ENCODE measurements at places on chromosomes 2 and 18.

GRCh38 chr18:42067518-42067917 lies 112.5 kb downstream of the PIK3C3 start:
- no peak for DNase-seq

- DNase-seq, result no peak
Measured at GRCh38 chr2:222238072-222238471, 60.7 kb downstream of the PAX3 start.

DNA sequence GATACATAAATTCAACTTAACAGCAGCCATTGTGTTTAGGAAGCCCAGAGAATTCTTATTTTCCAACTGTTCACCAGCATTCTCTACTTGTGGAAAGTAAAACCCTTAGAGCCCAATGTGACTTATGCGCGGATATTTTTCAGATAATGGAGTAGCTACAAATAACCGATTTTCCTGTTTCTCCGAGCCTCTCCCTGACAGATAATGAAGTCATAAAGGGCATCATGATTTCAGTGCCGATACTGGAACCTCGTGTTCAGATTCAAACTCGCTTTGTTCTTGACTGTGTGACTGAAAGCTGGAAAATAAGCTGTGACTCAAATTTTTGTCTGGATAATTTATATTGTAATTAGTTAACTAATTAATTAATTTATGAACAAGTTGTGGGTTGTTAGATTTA lies 228.2 kb downstream of the VAPA start:
- DNase-seq, result no peak

- DNase-seq, result no peak
Measured at GRCh38 chr2:134327367-134327766, 73.5 kb downstream of the MGAT5 start.

DNA sequence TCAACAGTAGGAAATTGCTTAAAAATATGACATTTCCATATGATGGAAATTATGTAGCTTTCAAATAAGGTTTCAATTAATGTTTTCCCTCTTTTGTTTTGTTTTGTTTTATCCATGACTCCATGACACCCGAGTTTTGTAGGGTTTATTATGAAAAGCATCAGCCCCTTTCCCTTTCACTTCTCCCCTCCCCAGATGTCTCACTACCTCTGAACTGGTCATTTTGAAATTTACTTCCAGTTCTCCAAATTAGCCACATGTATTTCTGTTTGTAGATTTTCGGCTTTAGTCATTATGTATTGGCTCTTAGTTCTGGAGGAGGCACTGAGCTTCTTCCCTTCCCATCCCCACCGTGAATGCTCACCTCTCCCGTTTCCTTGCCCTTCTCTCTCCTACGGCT lies 18.6 kb upstream of the VPS4B start:
- DNase-seq, result no peak

GRCh38 chr2:26945991-26946750 lies 24.3 kb upstream of the MAPRE3 start:
- DNase-seq, result no peak

DNA sequence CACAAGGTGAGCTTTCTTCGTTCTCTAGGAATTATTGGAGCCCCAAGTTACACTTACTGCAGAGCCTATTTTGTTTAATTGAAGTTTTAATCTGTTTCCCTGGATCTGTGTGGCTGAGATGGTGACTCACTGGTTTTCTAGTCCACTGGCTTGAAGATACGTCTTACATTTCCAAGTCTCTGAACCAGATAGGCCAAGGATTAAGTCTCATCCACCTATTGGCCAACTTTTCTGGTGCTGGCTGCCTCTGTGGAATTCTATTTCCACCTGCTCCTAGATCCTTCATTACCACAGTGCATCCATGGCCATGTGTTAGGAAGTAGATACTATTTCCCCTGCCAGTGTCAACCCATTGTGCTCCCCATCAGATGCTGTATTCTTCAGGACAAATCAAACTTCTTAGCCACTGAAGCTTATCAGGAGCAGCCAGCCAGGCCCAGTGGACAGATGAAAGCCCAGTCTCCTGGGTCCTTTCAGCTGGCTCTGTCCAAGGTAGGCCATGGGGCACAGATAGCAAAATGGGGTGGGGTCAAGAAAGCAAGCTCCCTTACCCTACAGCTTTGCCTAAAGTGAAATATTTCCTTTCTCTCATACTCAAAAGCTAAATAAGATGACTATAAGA lies 198.8 kb upstream of the TCF4 start:
- no peak for DNase-seq

GRCh38 chr2:130911482-130911881 lies 74.8 kb downstream of the ARHGEF4 start:
- no peak for DNase-seq

DNA sequence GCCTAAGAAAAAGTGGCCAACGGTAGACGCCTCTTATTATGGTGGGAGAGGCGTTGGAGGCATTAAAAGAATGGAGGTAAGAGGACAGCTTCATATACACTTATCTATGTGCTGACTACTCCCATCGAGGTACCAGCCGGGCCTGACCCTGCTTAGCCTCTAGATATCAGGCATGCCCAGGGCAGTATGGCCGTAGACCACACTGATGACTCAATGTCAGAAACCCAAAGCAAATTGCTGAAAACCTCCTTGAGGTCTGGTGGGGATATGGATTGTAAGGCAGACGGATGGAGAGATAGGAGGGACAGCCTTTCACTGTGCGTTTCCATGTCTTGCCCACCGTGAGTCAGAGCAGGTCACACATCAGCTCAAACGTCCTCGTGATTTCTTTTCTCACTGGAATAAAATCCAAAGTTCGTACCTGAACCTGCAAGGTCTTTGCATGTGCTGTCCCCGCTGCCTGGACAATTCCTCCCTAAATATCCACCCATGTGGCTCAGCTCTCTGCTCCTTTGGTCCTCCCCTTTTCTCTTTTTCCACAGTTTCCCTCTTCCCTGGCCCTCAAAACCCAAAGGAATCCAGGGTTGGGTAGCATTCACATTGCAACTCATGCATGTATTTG lies 168.9 kb downstream of the ANTXR1 start:
- no peak for DNase-seq

DNA sequence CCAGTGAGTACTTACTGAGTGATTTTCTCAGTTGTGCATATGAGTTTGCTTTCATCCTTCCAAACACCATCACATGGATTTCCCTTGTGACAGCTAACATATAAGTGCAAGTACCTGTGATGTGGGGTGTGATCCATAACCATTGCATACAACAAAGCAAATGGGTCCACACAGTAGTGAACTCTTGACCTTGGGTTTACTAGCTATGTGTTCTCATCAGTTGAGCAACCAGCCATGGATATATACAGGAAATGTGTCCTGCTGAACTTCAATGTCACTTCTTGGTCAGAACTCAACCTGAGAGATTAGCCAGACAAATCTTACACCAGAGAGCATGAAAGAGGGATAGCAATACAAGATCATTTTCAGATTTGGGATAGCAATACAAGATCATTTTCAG lies 420.9 kb upstream of the KCNH7 start:
- no peak for DNase-seq

DNA sequence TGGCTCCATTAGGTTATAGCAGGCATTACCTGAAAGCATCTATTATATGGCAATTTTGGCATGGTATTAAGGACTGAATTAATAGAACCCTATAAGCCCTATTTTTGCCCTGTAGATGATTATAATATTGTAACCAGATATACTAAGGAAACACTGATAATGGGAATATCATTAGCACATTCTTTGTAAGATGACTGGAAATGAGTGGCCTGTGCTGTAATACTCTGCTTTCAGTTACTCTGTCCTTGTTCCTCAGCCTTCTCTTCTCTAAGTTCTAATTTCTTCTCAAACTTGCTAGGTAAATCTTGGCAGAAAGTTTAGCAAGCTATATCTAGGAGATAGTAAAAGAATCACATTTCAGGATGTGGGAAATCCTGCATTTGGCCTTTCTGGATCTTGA lies 74.0 kb upstream of the ITPRID2 start:
- DNase-seq, result no peak

- no peak for DNase-seq
Measured at GRCh38 chr2:111052621-111053020, 68.1 kb upstream of the BCL2L11 start.

DNA sequence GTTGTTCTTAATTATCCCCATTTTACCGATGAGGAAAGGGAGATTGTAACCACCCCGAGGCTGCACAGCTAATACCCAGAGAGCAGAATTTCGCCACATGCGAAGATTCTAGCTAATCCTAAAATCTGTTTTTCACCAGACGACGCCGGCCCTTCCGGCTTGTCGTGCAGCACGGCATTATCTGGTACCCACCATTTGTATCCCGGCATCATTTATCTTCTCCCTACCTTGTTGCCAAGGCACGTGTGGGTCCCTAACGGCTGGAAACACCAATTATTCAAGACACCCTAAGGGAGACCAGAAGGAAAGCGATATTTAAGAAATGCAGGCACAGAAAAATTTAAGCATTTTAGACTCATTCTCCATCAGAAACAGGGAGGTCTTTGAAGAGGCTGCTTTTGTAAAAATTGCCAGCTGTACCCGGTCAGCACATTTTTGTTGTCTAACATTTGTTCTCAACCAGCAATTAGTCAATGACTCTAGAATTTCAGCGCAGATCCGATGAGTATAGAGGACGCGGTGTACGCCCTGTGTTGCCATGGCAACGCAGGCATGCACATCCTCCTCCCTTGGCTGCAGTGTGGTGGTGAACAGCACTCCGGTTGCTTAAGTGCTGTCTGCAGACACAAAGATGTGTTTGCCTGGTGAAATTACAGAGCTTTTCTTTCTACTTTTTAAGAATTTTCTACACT lies 111.6 kb downstream of the AGAP1 start:
- no peak for DNase-seq

DNA sequence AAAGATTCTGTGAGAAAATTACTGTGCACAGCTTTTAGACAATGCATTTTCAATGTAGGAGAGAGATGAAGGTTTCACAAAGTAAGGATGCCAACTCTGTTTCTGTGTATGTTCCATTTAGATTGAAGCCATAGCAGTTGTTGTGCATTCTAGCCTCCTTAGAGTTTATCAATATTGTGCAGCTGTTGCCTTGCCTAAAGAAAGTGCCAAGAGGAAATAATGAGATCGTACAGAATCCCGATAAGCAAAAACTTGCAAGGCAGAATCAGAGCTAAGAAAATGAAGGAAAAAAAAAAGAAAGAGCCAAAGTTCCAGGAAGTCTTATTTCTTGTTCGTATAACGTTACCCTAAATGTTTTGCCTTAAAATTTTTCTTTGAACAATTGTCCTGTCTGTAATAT lies 965.0 kb downstream of the DCDC2C start:
- no peak for DNase-seq

- no peak for DNase-seq
Measured at GRCh38 chr18:8947566-8947965, 154.9 kb upstream of the NDUFV2 start.

- DNase-seq, result no peak
Measured at GRCh38 chr18:70172225-70172624, 33.3 kb downstream of the RTTN start.

GRCh38 chr2:204574486-204574885 lies 29.2 kb downstream of the PARD3B start:
- DNase-seq, result no peak

GRCh38 chr2:171512014-171512413 lies 10.3 kb upstream of the CYBRD1 start:
- no peak for DNase-seq

DNA sequence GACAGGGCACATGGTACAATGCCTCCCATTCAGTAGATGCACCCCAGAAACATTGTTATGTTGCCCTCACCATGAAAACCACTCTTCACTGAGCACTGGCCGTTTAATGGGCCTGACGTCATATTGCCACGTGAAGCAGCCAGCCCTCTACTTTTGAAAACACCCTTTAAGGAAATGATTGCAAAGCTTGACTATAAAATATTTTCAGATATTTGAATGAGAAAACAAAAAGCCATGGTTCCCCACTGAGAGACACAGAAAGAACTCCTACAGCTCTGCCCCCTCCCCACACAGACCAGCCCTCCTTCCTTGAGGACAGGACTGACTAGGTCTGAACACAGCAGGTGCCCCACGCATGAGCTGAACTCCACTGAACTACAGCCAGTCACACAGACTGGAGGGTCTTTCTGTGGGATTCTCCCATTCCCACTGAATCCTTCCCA lies 349.1 kb downstream of the ANAPC1 start:
- no peak for DNase-seq

DNA sequence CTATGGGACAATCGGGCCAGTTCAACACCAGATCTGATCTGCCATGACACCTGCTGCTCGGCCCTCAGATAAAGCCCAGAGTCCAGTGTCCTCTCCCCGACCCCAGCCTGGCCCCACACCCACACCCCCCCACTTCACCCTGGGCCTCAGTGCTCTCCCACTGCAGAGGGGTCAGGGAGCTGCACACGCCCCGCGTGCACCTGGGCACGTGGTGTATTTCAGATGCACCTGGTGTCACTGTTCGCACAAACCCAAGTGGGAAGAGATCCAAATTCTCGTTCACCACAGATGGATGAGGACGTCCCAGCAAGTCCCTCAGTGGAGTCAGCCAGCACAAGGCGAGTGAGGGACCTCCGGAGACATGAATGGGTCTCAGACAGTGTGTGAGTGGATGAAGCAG lies 161.3 kb downstream of the RTP5 start:
- no peak for DNase-seq

DNA sequence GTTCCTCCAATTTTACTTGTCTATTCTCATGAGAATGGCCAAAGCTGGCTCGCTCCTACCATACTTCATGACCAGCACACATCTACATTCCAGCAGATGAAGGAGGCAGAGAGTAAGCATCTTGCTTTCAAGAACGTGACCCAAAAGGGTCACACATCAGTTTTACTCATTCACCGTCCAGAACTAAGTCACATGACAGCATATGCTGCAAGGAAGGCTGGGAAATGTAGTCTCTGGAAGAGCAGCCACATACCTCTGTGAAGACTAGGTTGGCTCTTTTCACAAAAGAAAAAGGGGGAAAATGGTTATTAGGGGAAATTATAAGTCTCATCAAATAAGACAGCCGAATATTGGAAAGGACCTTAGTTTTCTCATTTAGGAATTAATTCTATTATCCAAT lies 835.3 kb downstream of the EPHA4 start:
- no peak for DNase-seq

GRCh38 chr2:42942214-42942989 lies 150.0 kb upstream of the HAAO start:
- no peak for DNase-seq

DNA sequence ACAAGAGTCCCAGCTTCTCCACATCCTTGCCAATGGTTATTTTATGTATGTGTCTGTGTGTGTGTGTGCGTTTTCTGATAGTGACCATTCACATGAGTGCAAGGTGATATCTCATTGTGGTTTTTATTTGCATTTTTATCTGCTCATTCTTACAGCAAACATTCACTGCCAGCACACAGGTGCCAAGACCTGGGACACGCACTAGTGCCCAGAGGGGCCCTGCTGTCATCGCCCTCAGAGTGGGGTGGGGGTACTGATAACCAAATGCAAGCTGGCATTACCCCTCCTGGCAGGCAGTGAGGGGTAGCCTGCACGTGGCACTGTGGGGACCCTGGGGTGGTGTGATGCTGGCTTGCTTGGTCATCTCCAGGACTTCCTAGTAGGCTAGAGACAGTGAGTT lies 285.4 kb downstream of the LPIN1 start:
- DNase-seq, result no peak

DNA sequence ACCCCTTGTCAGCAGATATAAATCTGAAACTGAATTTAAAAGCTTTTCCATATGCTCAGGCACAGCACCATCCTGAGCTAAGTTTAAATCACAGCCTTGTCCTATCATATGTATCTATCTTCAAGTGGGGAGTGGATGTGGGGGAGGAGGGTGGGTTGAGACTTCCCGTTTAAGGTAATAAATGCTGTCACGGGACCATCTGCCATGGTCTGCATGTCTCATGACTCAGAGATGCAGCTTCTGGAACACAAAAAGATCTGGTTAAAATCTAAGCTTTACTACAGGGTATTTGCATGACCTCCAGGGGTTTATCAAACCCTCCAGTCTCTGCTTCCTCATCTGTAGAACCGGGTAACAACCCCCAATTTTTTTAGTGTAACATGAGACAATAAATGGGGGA lies 377.7 kb upstream of the ST6GAL2 start:
- no peak for DNase-seq
